Stimulated activated CD4-positive, alpha-beta T cell treated with anti-CD3 and anti-CD28 coated beads, Interleukin-15, amount 100 ng/mL, for 1 hour (primary cell): ENCODE measurements at places on chromosomes 1 and 21.
A peak's percentile ranks its signal among the peaks of the same experiment; 100 is the strongest.

DNA sequence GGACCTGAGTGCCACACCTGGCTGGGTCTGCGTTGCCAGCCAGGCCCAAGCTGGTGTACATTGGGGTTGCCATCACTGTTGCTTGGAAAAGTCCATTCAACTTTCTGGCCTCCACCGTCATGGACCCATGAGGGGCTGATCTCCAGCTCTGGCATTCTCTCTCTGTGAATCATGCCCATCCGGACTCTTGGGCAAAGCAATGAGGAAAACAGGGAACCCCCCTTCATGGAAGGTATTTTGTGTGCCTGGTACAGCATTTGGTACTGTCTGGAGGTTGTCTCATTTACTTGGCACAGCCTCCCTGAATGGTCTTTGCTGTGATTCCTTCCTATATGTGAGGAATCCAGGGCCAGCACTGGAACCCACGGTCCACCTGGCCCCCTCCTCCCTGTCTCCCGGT is 99.4 kb downstream of the FOXD2 start:
- DNase-seq = no peak

DNA sequence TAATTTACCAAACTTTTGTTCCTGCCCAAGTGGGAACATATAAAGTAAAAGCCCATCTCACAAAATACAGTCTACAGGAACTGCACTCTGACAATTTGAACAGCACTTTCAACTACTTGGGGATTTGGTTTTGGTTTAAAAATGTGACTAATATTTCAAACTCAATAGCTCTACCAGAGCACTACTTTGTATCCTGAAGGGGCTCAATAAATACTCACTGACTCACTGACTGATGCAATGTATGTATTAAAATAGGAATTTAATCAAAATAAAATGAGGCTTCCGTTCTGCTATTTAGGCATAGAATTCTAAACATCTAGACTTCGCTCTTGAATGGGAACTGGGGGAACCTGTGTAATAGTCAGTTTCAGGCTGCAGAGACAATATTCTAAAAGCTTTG is 21.9 kb downstream of the EFCAB14 start:
- no peak for DNase-seq

DNA sequence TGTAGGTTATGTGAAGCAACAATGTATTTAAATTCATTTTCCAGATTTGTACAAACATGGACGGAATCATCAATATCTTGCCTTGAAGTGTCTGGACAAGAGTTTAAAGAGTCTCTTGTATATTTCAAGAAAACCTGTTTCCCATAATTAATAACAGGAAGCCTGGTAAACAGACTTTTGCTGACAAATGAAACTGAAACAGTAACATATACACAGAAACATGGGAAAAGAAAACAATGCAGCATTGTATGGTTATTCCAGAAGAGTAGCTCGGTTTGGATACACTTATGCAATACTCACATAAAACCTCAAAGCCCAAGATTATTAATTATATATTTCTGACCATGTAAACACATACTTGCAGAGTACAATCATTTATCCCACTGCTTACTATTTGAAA is 265.5 kb downstream of the PTPRC start:
- no peak for DNase-seq

DNA sequence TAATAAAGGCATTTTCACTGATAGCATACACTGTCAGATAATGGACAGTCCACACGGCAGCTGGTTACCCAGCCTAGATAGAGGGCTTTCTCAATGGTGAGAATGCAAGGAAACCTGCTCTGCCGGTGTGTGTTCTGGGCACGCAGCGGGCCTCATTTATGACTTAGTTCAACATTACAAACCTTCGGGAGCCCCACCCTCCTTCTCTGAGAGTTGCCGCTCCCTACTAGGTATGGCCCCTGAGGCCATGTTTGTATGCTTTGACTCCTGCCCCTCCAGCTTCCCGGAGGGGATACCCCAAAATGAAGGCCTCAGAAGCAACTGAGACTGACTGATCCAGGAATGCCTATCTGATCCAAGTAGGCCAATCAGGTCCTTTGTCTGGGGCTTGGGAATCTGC is 17.2 kb upstream of the FABP3 start:
- DNase-seq = no peak

DNA sequence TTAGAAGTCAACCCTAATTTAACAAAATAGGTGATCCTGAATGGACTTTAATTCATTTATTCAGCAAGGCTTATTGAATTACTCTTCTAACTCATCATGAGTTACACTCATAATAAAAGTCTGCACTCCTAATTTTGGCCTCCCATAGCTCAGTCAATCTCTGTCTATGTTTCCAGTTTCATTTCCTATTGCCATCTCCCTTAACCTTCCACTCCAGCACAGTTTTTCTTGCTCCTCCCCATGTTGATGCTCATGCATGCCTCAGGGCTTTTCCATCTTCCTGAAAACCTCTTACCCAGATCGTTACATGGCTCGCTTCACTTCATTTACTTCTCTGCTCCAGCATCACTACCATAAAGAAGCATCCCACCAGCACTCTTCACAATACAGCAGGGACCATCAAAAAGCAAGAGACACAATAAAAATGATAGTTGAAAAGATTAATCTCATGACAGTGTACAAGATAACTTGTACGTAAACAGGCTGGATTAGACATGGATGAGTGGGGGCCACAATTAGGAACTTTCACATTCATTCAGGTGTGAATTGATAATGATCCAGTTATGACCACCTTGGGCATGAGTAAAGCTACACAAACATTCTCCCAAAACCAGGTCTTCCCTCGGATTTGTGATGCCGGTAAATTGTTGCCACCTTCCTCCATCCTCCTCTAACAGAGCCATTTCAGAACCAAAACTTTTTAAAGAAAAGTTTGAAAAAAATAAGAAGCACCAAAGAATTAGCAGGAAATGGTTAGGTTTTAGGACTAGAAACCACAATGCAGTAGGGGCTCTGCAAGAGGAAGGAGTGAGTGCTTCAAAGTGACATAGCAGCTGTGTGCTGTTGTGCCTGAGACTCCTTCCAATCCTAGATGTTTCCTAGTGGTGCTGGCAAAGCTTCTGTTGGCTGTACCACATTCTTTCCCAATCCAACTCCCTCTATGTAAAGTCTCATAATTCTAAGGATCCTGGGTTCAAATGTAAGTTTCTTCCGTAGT is 89.8 kb downstream of the OLFML2B start:
- DNase-seq = no peak

GRCh38 chr1:241533326-241534115 is 1.3 kb downstream of the KMO start:
- no peak for DNase-seq

DNA sequence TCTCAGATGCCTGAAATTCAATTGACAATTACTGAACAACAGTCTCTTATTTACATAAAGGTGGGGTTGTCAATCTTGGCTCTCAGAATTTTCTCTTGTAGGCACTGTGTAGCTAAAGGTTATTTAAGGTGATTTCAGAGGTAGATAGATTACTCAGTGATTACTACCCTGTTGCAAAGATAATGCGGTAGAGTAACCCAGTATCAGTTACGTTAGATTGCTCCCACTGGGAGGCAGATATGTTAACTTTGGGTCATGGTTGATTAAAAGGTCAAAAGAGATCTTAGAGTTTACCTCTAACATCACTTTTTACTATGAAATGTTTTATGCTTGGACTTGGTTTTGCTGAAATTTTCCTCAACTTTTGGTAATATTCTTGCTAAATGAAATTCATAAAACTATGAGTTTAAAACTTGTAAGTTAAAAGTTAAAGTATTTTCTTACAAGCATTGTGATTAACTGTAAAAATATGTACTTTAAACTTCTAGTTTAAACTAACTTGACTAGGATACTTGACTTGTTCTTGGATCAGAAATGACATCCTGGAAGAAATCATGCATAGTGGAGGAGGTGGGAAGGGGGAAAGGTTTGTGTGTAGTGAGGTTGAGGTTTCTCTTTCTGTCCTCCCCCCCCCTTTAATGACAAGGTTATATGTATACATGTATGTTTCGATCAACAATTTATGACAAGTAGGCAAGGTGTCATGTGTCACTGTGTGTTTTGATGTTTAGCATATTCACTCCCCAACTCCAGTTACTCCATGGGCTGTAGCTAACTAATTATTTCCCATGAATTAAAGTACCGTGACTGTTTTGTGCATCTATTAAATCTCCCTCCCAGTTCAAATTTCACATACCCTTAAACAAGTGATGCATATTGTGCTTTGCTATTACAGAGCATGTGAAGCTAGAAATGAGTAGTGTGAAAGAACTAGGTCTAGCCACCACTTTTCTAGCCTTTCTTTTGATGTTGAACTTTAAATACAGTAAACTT is 2.9 kb downstream of the LAMC1 start:
- DNase-seq = no peak

GRCh38 chr1:214400131-214400530 is 119.2 kb downstream of the SMYD2 start:
- DNase-seq = no peak

DNA sequence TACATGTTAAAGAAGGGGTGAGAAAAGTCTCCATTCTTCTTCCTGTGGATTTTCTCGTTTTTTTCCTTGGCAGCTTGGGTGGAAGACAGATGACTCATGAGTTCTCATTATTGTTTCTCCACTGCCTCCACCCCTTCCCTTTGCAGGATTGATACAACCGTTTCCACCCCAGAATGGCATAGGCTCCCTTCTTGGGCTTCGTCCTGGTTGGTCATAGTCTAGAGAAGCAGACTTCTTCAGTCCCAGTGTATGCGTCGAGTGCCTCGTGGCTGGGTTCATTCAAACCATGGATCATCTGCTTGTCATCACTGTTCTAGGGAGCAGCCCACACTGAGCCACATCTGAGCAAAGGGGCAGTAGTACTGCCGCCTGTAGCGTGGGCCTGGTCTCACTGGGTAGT is 13.7 kb downstream of the PTGFRN start:
- no peak for DNase-seq

- DNase-seq = no peak
These were observed 64.2 kb upstream of the PDE4B start for GRCh38 chr1:65728504-65728903.

GRCh38 chr21:17796037-17796403 is 23.1 kb downstream of the C21orf91 start:
- DNase-seq = no peak

GRCh38 chr1:196317535-196318522 is 290.4 kb downstream of the KCNT2 start:
- DNase-seq = no peak

DNA sequence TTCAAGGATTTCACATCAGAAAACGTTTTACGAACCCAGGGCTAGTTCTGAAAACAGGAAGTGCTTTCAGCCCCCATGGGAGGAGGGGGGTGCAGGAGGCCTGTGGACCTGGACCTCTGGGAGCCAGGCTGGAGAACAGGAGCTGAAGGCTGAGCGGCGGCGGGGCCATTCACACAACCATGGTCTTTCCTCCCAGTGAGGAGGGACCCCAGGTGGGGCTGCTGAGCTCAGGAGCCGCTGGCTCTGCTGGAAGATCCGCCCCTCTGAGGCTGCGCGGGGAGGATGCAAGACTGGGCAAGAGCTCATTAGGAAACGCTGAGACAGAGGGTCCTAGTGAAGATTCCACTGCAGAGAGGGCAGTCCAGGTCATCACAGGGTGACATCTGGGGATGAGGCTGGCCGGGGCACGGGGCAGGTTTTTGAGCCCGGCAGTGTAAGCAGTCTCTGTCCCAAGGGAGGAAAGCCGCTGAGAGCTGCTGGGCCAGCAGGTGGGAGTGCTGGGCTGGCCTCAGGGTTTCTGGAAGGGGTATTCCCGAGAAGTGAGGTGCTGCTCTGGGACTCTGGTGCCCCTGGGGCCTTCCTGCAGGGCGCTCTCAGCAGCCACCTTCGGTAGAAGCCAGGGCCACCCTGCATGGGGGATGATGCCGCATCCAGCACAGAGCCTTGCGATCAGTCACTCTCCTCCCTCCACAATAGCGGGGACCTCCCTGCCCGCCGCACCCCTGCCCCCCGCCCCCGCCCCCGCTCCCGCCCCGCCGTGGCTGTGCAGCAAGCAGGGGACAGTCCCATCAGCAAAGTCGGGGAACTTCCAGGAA is 7.5 kb downstream of the MX2 start:
- peak; percentile 15 for DNase-seq

- no peak for DNase-seq
These were observed 5.8 kb downstream of the VASH2 start for GRCh38 chr1:212955961-212956620.

- no peak for DNase-seq
These were observed 1.4 kb downstream of the PLA2G5 start for GRCh38 chr1:20071416-20071815.
